ENCODE measurements at places on chromosomes 7 and 10.

GRCh38 chr7:27569106-27569505 lies 93.6 kb downstream of the HIBADH start:
- DNase-seq, result no peak

DNA sequence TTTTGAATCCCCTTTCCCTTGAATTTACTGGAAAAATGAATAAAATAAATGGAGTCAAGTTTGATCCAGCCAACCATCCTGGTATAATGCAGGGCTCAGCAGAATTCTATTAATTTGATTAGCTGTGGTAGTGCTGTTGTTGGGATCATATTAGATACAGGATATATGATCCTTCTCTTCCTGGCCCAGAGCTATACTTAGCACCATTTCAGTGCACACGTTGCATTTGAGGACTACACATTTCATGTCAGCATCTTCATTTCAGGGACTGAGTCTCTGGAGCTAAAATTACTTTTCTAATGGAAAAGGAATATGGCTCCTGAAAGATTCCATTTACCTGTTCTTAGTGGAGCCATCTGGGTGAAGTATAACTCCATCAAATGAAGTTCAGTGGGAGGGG lies 240.3 kb downstream of the BMPER start:
- no peak for DNase-seq

- peak; percentile 49 for DNase-seq
These were observed 55.8 kb upstream of the CDCA7L start for GRCh38 chr7:22001345-22002004.

GRCh38 chr7:107471292-107472070 lies 1.6 kb downstream of the GPR22 start:
- DNase-seq, result no peak

DNA sequence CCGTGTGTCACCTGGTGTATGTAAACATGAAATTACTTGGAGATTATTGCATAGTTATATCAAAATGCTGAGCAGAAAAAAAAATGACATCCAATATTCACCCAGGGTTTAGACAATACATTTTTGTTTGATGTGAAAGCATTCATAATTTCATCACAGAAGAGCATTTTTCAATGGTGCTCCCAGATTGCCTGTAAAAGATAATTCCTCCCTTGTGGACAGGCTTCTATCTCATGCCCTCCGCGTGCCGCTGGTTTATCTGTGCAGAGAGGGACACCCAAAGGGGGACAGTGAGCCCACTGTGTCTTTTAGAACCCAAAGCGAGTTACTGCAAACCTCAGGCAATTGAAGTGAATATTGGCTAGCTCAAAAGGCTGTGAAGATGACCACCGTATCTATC lies 126.2 kb upstream of the KLF6 start:
- no peak for DNase-seq

GRCh38 chr10:18473424-18474117 lies 177.8 kb downstream of the NSUN6 start:
- no peak for DNase-seq

DNA sequence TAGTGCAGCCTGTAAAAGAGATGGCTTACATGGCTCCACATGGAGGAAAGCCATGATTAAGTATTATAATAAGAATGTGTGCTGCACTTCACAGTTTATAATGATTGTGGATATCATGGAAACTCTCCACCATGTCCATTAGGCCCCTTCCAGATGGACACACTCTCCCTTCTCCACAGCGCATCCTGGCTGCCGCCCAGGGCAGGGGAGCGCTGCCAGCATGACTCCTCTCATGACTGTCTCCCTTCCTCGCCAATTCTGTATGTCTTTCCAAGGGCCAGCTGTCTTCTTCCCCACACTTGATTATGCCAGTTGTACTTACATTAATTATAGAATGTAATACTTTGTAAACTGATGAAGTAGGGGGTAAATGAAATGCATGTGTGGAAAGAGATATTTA lies 259.3 kb upstream of the TMEM72 start:
- DNase-seq, result no peak

DNA sequence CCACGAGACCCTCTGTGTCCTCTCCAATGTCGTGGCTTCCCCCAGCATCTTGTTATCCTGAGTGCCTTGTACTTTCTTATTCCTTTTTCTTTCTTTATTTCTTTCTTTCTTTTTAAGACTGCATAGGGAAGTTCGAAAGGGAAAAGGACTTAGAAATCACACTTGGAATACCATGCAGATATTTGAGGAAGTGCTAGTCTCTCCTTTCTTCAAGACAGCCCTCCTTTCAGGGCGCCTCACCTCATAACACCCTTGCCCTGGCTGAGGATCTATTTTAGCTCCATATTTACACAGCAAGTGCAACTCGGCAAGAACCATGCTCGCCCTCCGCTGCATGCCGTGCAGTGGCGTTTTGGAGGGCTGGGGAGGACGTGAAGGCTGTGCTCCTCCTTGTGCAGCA lies 232.3 kb upstream of the GLI3 start:
- DNase-seq, result no peak

DNA sequence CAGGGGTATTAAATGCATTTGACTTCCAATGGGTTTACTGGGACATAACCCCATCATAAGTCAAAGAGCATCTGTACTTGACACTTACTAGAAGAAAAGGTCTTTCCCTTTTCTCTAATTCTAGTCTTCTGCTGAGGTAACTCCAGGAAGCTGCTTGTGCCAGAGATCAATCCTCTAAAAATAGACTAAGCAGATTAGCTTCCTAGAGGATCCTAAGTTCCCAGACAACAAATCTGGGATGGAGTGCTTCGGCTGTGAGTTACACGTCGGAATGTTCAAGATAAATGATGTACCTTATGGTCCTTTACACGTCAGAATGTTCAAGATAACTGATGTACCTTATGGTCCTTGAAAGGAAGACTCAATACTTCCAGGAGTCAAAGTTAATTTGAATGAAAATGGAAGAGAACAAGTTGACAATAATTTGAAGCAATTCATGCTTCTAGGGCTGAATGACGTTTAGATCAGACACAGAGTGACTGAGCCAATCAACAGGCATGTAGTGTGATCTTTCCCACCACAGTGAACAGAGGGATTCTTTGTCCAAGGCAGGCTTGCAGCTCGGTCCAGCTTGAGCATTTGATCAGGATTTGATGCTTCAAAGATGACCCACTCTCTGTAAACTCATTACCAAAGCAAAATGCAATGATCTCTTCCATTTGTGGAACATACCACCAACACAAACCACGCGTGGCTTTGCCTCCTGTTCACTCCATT lies 63.8 kb downstream of the SLC37A3 start:
- no peak for DNase-seq

- DNase-seq, result no peak
These were observed 6.0 kb downstream of the SRGN start for GRCh38 chr10:69093933-69094332.

DNA sequence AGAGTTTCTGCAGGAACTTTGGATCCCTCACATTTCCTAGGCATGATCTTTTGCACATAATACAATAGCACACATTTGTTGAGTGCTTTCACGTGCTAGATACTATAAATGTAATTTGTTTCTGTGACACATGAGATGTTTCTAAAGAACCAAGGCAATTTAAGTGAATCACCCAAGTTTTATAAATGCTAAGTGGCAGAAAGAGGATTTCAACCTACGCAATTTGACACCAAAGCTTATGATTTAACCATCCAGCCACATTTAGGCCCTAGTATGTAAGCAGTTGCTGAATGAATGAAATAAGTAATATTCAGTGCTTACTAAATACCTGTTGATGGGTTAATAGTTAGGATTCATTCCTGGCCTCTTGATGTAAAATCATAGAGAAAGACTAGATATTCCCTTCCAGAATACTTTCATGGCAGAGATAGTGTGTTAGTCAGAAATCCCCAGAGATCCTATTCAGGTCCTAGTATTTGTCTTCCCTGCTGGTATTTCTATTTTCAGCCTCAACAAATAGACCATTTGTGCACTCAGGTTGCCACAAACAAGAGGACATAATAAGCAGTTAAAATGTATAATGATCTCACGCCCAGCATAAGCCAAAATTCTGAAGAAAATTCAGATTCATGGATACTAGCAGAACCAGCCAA lies 572.6 kb downstream of the IPMK start:
- DNase-seq, result peak; percentile 12

DNA sequence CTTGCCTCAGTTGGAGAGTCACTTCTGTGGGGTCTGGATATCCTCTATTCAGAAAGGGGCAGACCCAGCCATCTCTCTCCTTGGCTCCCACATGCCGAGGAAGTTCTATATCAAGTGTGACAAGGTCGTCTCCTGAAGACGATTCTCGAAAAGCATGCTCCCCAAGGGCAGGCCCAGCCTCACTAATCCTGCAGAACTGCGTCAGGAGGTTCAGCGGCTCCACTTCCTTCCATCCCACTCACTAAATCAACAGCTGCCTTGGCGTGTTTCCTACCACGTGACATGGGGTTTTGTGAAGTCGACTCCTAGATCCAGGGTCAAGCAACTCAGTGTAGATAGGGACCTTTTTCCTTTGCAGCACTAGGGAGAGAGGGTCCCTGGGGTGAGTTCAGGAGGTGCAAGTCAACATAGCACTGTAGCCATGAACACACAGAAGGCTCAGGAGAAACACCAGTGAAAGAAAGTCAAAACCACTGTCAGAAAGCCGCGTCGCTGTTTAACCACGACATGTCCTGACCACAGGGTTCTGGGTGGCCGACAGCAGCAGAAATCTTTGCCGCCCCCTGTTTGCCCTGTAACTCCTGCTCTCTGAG lies 156.4 kb downstream of the PRPF18 start:
- no peak for DNase-seq

- DNase-seq, result no peak
These were observed 16.8 kb upstream of the GPR15LG start for GRCh38 chr10:84156768-84157167.

GRCh38 chr7:101614939-101615302 lies 14.2 kb downstream of the MYL10 start:
- DNase-seq, result no peak

DNA sequence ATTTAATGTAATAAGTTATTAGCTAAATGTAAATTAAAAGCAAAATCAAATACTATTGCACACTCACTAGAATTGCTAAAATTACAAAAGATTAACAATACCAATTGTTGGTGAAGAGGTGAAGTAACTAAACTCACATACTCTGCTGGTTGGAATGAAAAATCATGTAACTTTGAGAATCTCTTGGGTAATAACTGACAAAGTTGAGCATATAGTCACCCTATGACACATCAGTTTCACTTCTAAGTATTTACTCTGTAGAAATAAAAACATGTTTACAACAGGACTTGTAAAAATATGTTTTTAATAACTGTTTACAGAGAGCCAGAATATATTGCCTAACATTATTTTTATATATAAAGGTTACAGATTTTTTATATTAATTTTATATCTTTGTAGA lies 33.6 kb downstream of the CNTNAP2 start:
- no peak for DNase-seq

- DNase-seq, result no peak
These were observed 38.9 kb downstream of the CREB3L2 start for GRCh38 chr7:137962875-137963507.

DNA sequence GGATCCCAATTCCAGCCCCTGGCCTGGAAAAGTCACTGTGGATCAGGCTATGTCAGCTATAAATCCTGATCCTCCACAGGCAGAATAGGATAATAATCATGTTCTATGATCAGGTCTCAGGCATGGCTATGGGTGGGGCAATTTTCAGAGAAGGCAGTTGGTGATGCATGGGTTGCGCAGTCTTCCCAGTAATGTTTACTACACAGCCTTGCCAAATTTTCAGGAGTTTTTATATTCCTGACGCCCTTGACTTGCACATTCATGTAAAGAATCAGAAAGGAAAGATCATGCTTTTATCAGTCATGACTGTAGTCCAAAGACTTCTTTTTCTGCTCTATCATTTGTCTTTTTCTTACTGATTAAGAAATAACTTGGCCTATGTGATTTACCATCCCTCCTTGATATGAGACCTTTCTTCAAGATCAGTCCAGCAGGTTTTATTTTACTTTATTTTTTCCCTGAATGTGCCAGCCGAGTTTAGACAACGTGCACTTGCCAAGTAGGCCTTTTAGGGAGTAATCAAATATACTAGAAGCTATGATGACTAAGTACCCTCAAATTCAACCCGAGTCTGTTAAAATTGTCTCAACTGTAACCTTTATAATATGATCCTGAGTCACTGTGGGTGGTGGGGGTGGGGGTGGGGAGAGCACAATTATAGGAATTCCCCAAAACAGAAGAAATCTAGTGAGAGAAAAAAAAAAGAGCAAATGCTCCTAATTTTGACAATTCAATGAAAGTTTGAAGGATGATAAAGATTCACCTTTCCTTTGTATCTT lies 31.9 kb downstream of the ARL4A start:
- DNase-seq, result no peak

DNA sequence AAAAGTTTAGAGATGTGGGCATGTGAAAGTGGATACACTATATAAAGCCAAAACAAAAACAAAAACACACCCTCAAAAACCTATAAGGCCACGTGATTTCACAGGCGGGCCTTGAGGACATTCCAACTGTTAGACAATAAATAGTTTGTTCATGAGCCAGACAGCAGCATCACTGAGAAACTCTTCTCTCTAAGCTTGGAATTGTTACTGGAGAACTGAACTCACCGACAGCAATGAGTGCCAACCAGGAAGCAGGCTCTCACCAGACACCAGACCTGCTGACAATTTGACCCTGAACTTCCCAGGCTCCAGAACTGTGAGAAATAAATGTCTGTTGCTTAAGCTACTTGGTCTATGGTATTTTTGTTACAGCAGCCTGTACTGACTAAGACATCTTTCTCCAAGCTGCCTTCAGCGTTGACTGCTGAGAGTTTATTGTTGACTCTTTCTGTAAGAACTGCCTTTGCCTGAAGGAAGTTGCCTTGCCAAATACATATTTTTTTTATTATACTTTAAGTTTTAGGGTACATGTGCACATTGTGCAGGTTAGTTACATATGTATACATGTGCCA lies 107.5 kb downstream of the EPDR1 start:
- no peak for DNase-seq

DNA sequence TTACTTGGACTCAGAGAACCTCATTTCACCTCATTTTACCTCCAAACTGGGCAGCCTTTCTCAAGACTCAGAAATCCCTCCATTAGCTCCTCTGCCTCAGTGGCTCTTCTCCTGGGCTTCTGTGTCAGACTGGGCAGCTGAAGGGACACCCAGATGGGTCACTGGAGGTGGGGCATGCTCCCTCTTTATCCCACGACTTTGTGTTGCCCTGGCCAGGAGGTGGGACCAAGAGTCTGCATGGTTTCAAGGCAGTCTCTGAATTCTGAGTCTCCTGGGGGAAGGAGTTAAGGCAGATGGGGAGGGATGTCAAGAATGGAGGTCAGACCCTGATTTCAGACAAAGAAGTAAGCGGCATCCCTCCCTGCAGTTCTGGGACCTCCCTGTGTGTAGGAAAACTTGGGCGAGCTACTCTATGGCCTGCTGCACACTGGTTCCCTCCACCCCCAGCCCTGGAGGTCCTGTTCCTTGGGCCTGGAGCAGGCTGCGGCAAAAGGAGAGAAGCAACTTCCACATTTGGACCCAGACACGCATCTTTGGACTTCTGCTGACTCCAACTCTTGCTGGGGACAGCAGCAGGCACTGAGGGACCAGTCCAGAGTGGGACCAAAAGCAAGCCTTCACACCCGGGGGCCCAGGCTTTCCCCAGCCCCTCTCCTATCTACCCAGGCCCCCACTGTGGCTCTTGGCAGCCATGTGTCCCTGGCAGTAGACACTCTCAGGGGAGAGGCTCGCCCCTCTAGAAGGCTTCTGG lies 10.8 kb downstream of the POLL start:
- no peak for DNase-seq
